ENCODE measurements at places on chromosomes 3 and 15.
A peak's percentile ranks its signal among the peaks of the same experiment; 100 is the strongest.

DNA sequence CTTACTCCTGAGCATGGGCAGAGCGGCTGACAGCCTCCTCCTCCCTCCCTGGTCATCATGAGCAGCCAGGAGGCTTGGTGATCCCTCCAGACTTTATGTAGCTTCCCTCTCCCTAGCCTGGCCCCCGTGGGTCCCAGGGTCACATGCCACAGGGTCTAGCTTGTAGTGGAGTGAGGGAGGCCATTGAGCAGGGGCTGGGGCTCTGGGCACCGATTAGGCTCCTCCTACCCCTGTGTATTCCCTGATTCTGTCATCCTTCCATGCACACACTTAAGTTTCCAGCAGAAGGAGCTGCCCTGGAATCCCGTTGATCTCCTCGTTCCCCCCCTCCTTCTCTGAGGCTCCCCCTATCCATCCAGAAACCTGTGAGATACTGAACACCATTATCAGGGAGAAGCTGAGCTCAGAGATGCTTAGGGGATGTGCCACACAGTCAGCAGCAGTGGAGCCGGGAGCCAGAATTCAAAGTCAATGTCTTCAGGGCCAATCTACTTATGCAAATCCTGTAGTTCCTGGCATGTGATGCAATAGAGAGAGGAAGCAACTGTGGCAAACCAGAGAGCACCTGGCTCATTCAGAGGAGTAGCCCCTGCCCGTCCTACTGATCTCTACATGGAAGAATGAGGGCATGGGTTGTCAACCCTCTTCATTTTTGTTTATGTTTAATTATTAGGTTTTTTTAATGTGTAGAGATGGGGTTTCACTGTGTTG is 17.2 kb downstream of the CCDC33 start:
- peak; percentile 72 for DNase-seq

DNA sequence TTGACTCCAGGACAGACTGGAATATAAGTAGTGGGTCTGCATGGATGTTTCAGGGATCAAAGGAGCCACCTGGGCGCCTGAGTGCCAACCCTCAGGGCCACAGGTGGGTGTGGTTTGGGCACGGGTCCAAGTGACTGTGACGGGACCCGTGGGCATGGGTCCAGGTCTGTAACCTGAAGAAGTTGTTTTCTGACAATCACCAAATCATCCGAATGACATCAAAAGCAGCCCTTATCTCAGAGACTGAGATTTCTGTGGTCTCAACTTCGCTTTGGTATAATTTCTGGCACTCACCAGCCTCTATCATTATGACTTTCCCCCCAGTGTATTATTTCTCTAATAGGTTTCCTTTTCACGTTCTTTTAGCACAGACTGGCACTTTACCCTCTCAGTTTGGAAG is 24.4 kb downstream of the RLBP1 start:
- DNase-seq: no peak

DNA sequence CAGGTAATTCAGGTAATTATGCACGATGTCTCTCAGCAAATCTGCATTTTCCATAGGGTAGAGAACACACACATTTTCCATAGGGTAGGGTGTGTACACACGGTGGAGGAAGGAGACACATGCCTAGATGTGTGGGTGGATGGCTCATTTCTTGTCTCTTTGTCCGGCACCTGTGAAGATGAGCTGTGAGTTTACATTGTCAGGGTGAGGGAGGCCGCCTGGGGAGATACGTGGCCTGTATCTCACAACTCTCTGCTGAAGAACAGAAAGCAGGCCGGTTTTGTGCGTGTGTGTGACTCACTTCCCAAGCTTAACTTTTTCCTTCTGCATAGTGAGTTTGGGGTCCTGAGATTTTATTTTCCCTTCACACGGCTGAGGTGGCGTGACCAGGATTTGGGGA is 60.3 kb downstream of the SLC6A6 start:
- DNase-seq: no peak

DNA sequence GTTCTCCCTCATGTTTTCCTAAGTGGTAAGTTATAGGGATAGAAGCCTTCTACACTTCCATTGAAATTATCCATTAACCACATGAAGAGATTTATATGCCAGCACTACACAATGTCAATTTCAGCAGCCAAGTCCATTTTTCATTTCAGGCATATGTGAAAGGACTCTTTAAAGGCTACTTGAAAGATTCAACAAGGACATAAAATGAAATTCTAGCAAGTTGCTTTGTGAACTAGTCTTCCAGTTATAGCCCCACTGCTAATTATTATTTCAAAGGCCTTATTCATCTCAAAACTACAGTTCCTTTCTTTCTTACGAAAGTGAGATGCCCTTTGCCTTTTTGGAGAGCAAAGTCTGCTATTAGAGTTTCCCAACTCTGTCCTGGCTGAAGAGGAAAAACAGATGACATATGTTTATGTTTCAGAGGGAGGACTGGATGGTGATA is 66.0 kb upstream of the SLC2A2 start:
- DNase-seq: no peak

- no peak for DNase-seq
Measured at GRCh38 chr15:78810362-78811123, 721 bp downstream of the ADAMTS7 start.

DNA sequence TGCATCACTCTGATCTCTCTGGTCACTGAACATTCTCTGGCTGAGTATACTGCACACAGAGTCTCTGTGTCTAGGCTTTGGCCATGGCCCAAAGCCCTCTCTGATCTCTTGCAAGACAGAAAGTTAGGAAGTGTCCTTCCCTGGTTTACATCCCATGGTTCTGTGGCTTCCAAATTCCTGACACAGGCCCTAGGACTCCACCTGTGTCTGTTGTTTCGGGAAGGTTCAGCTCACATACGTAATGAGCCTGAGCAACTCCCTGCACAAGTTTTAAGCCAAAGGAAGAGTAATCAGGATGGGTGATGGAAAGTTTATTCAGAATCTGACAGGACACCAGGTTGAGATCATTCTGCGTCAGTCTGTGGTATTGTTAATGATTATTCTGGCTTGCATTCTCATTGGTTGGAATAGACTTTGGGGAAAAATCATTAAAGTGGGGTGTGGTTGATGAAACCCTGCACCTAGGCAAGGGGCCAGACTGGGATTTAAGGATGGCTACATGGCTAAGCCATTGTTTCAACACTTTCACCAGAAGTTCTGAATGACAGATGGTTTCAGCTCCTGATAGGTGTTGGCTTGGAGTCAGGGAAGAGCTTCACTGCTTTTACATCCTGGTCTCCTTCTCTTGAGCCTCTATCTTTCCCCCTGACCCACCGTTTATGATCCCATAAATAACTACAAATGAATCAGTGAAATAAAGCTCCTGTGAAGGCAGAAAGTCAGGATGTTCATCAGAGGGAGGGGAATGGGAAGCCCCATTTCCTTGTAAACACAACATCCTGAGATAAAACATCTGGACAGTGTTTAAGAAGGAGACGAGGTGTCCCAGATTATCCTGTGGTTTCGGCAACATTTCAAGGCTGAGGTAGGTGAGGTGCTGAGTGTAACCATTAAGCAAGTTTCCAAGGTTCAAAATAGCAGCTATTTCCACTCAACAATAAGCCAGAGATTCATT is 14.1 kb downstream of the LCMT2 start:
- no peak for DNase-seq

- no peak for DNase-seq
Measured at GRCh38 chr3:79368403-79368802, 399.4 kb downstream of the ROBO1 start.

- DNase-seq: no peak
Measured at GRCh38 chr3:116046350-116046749, 398.9 kb downstream of the LSAMP start.

GRCh38 chr3:13505147-13506130 is 25.3 kb downstream of the HDAC11 start:
- no peak for DNase-seq

- no peak for DNase-seq
Measured at GRCh38 chr3:33868309-33868708, 69.9 kb downstream of the PDCD6IP start.

GRCh38 chr3:195918176-195918575 is 9.8 kb upstream of the TNK2 start:
- DNase-seq: no peak

DNA sequence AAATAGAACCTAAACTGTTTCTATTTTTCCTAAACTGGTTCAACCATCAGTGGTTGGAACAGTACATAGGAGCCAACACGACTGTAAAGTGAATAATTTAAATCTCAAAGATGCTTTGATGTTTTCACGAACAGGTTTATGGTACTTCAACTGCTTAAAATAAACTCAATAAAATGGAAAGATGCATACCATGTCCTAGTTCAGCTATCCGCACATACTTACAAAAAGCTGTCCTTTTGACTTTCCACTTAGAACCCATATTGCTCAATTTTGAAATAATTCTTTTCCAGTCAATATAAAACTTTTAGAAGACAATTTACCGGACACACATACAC is 902 bp downstream of the CMTM6 start:
- no peak for DNase-seq

GRCh38 chr15:94099574-94099960 is 131.8 kb upstream of the MCTP2 start:
- DNase-seq: no peak

GRCh38 chr3:56683122-56683817 is at the start of gene TASOR:
TASOR (minus strand) TSS chr3:56683265; CDS start chr3:56683006, 259 bp downstream.
- peak; percentile 96 for DNase-seq

DNA sequence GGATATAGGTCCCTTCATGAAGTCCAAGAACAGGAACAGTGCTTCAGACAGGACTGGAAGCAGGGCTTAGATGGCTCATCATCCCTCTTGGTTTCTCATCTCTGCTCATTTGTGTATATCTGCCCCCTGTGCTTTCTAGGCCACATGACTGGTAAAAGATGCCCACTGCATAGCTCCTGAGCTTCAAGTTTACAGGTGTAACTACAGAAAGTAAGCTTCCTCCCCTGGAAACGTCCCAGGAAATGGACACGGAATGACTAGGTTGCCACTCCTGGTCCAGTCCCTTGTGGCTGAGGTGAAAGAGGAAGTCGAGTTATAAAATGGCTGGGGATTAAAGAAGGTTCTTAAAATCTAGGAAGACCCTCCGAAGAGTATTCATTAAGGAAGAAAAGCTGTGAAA is 32.5 kb downstream of the MYO5A start:
- DNase-seq: peak; percentile 58

GRCh38 chr15:83113881-83114674 is 6.6 kb downstream of the TM6SF1 start:
- no peak for DNase-seq

DNA sequence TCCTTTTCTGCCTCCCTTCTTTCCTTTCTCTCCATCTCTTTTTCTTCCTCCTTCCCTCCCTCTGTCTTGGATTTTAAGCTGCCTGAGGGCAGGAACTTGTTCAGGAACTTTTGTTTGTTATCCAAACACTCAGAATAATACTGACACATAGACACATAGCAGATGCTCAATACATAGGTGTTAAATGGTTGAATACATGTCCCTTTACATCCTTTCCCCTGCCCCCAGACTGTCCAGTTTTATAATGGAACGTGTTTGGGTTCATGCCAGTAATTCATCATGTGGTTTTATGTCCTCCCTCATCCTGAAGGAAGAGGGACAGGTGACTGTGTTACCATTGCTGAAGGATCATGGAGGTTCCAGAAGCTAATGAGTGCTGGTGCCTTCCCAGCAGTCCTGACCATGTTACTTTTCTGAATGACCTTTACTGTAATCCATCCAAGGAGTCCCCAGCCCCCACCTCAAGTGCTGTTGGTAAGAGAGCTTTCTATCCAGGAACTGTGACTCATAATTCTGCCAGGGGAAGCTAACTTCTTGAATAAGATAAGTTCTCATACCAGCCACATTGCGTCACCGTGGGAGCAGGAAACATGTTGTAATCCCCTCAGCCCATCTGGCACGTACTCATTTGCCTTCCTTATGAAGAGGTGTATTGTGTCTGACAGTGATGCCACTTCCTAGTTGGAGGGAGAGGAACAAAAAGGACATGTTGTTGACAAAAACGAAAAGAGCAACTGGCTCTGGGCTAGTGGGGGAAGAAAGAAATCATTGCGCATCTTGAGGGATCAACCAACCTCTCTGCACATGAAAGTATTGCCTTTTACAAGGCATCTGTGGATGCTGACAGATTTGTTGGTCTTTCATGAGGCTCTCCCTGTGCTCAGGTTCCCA is 52.4 kb downstream of the IL1RAP start:
- DNase-seq: no peak

DNA sequence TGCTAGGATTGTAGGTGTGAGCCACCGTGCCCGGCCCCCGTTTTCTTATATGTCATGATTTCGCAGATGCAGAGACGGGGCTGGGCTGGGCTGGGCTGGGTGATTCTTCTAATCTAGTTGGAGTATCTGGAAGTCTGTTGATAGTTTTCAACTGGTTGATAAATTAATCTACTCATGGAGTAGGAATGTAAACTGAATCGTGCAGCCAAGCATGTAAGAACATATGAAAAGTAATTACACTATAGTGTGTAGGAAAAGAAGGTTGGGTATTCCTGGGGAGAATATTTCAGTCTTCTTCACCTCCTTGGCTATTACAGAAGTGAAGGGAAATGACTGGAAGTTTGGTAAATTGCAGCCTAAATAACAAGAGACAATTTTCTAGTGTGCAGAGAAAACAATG is 82.6 kb upstream of the MAGI1 start:
- no peak for DNase-seq

- DNase-seq: no peak
Measured at GRCh38 chr3:56629451-56629850, 53.6 kb downstream of the TASOR start.

DNA sequence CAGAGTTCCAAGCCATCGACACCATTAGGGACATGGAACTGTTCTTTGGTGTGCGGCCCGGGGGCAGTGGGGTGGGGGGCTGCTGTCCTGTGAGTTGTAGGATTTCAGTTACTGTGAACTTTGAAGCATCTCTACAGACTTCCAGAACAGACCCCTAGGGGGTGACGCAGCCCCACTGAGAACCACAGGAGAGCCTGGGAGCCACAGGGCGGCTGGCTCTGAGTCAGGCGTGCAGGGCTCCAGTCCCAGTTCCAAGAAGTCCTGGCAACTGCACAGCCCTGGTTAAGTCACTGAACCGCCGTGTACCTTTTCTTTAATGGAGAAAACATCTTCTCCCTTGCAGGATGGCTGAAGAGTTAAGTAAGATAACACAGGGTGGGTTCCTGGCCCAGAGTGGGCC is 23.5 kb upstream of the LRTM1 start:
- DNase-seq: peak; percentile 59

DNA sequence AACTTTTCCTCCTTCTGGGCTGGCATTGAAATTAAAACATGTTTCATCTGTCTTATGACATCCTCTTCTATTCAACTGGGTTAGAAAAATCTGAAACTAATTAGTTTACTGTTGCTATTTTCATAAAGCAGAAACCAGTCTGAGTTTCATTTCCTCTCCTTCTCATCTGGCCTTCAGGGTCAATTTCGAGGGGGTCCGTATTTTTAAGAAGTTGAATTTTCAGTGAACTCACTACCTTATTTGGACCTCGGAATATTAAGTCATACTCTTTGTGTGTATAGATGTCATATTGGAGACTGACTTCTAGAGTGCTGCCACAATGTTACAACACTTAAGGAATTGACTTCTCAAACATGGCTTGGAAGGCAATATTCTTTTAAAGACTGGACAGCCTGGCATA is 485.9 kb downstream of the SQOR start:
- DNase-seq: no peak

DNA sequence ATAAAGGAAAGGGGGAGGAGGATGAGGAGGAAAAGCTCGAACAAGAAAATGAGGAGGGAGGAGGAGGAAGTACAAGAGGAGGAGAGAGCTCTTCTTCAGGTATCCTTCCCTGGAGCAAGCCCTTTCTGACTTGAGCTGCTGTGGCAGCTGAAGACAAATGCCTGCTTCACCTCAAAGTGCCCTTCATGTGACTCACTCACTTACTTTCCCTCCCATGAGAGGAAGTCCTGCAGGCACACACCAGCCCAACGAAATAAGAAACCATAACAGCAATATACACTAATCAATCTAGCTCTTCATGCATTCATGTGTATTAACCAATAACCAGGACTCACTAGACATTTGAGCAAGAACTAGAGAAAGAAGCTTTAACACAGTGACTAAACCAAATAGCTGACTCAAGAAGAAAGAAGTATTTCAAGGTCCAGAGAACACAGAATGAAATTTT is 251.9 kb downstream of the IGSF11 start:
- DNase-seq: peak; percentile 85
